ENCODE measurements at places on chromosomes 2 and 18.
A peak's percentile ranks its signal among the peaks of the same experiment; 100 is the strongest.

GRCh38 chr2:217215877-217216276, 356.0 kb upstream of the TNP1 start:
- DNase-seq = no peak

GRCh38 chr2:42928692-42929545, 136.5 kb upstream of the HAAO start:
- peak; percentile 30 for DNase-seq

DNA sequence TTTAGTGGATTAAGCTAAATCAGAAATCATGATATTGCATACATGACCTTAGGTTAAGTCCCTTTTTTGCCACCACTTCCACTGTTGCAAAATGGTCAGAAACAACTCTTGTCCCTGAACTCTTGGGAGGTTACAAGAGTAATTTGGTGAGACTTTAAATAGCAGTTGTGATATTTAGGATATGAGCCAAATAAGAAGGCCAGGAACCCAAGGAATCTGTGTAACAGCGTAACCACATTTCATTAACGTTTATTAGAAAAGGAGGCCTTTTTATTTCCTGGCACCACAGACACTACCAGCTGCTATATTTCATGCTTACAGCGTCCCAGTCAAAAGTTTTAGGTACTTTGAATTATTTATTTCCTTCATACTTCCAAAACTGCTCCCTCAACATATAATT, 268.0 kb downstream of the GPD2 start:
- no peak for DNase-seq

GRCh38 chr2:69465513-69466456, 28.6 kb upstream of the NFU1 start:
- DNase-seq = no peak

- DNase-seq = no peak
These were observed 154.0 kb upstream of the ARL4C start for GRCh38 chr2:234650911-234651310.

Measured in SW480 (cell line).